Progenitor cell of endocrine pancreas (in vitro differentiated cells): ENCODE measurements at places on chromosomes 5 and 9. TPM values are rescaled to one million over a fixed set of nuclear protein-coding genes. Genes with fewer than 3 reads are reported as not detected.

DNA sequence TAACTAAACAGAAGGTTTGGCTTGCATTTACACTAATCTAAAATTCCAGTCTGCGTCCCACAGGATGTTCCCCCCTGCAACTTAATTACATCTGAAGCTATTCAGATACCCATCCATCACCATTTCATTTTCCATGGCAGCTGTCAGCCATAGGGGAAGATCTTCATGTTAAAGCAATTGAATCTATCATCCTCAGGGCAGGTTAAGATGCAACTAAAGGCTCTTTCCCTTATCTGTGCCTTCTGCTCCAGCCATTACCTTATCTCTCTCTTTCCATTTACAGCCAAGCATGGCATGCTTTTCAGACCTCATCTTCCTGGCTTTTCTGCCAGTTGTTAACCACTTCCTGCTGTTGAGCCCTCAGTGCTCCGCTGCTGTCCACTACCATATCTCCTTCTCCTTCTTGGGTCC, 15.8 kb upstream of the HACD4 start:
- H3K27ac ChIP-seq = no peak overlapping the region
- DNase-seq = no peak
- no peaks in the 10 kb centered on the region for H3K36me3 ChIP-seq
- H3K4me1 ChIP-seq = no peaks in the 10 kb centered on the region
- no peaks in the 10 kb centered on the region for H3K27me3 ChIP-seq

LARP1 gene
- 225 and 234 TPM in 2 replicates for total RNA-seq

C1QTNF2 gene
- total RNA-seq = 0.11 and 0.14 TPM in 2 replicates

- H3K36me3 ChIP-seq = peaks cover 38% of the 10 kb centered on the region
- H3K4me1 ChIP-seq = no peaks in the 10 kb centered on the region
- no peak overlapping the region for H3K4me3 ChIP-seq
- H3K27ac ChIP-seq = no peak overlapping the region
Observed at GRCh38 chr9:78267889-78268288, 29.0 kb upstream of the PSAT1 start.

MAP1B gene
- 58.6 and 63.8 TPM in 2 replicates for total RNA-seq

GRCh38 chr5:157860898-157861890, 2.2 kb upstream of the CLINT1 start:
- DNase-seq = no peak
- no peaks in the 10 kb centered on the region for H3K36me3 ChIP-seq
- peaks cover 31% of the 10 kb centered on the region for H3K4me1 ChIP-seq
- H3K4me3 ChIP-seq = peak overlapping the region; percentile 15

- H3K27me3 ChIP-seq = peaks cover 85% of the 10 kb centered on the region
- H3K27ac ChIP-seq = no peak overlapping the region
- no peak overlapping the region for H3K4me3 ChIP-seq
- H3K4me1 ChIP-seq = peaks cover 8% of the 10 kb centered on the region
- DNase-seq = no peak
Observed at GRCh38 chr5:174736331-174736721, 11.9 kb downstream of the MSX2 start.

CD274 gene
- total RNA-seq = 0.29 and 0.55 TPM in 2 replicates

DNA sequence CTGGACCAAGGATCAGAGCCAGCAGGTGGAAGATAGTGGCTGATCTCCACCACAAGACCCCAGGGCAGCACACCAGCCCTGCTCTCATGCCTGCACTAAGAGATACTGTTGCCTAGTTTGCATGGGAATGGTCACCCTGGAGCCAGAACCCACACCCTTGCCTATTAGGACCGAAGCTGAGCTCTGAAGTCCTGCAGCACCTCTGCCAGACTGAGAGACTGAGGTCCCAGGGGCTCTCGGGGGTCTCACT, 11.3 kb downstream of the ACSL6 start:
- DNase-seq = no peak
- H3K36me3 ChIP-seq = no peaks in the 10 kb centered on the region
- no peak overlapping the region for H3K4me3 ChIP-seq
- peaks cover 10% of the 10 kb centered on the region for H3K27me3 ChIP-seq
- peaks cover 40% of the 10 kb centered on the region for H3K4me1 ChIP-seq

- no peaks in the 10 kb centered on the region for H3K27me3 ChIP-seq
- no peak overlapping the region for H3K27ac ChIP-seq
- H3K4me3 ChIP-seq = no peak overlapping the region
- no peaks in the 10 kb centered on the region for H3K36me3 ChIP-seq
- peaks cover 3% of the 10 kb centered on the region for H3K4me1 ChIP-seq
Observed at GRCh38 chr9:13083963-13084528, 195.4 kb downstream of the MPDZ start.

DNA sequence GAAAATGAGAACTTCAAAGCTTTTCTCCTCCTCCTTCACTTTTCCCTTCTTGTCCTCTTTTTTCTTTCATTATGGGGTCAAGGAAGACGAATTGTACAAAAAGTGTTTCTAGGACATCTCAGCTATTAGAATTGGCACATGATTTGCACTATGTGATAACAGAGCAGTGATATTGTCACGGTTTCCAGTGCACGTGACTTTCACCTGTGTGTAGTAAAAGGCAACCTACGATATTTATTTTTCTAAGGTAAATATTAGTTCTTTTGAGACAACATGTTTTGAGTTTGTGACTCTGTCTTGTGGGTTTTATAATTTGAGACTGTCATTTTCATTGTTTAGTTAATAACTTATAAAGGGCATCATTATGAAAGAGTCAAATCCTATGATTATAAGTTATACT, 213.1 kb downstream of the PSAT1 start:
- no peak for DNase-seq
- H3K4me3 ChIP-seq = no peak overlapping the region
- H3K27ac ChIP-seq = no peak overlapping the region
- H3K4me1 ChIP-seq = peaks cover 1% of the 10 kb centered on the region

STXBP1 gene
- total RNA-seq = 23.4 and 24.8 TPM in 2 replicates

CDX1 gene
- 0.31 and 0.43 TPM in 2 replicates for total RNA-seq

TICAM2 gene
- 0.36 and 1.1 TPM in 2 replicates for total RNA-seq

GRCh38 chr9:91580136-91580535, 156.5 kb upstream of the NFIL3 start:
- no peaks in the 10 kb centered on the region for H3K4me1 ChIP-seq
- H3K36me3 ChIP-seq = no peaks in the 10 kb centered on the region
- H3K27me3 ChIP-seq = peaks cover 13% of the 10 kb centered on the region

IRGM gene
- not detected in 2 replicates for total RNA-seq

- H3K27ac ChIP-seq = no peak overlapping the region
- H3K4me1 ChIP-seq = peaks cover 6% of the 10 kb centered on the region
- H3K4me3 ChIP-seq = no peak overlapping the region
- peaks cover 3% of the 10 kb centered on the region for H3K36me3 ChIP-seq
Observed at GRCh38 chr5:73214306-73214705, 41.3 kb downstream of the TMEM174 start.

- no peak for DNase-seq
- H3K27ac ChIP-seq = no peak overlapping the region
Observed at GRCh38 chr9:94908011-94908563, 181.6 kb downstream of the AOPEP start.

OR1J2 gene
- not detected in 2 replicates for total RNA-seq

- no peak for DNase-seq
- no peaks in the 10 kb centered on the region for H3K4me1 ChIP-seq
- no peak overlapping the region for H3K27ac ChIP-seq
- no peaks in the 10 kb centered on the region for H3K27me3 ChIP-seq
Observed at GRCh38 chr5:9642621-9643020, 12.5 kb upstream of the TAS2R1 start.

DNA sequence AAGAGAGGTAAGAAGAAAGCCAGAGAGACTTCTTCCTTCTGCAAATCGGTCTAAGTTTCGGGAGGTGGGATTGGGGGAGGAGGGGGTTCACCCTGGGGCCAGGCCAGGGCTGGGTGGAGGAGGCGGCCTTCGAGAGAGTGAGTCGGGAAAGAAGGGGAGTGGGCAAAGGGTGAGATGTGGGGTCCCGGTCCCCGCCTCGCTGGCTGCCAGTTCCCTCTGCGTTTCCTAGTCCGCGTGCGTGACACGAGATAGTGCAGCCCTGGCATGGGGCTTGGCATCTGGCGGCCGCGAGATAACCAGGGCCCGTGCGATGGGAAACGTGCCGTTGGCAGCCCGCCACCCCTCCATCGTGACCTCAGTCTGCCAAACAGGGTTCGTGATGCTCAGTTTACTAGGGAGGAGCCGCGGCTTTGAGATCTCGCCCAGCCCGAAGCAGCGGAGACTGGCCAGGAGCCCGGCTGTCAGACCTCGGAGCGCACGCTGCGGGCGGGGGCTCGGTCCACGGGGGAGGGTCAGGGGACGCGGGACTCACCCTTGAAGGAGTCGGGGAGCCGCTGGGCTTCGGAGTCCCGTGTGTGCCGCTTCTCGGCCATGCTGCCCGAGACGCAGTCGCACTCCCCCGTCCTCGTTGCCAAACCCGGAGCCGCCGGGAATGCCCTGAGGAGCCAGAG, at the start of gene STOM:
Gene STOM, minus strand, starts transcription at position 656 of the 671 bp plus-strand sequence. Its CDS starts 63 bp downstream, at position 593.
- peaks cover 25% of the 10 kb centered on the region for H3K4me1 ChIP-seq
- H3K4me3 ChIP-seq = peak within 1 kb of the TSS; percentile 73
- peak within 1 kb of the TSS; percentile 67 for H3K27ac ChIP-seq
- DNase-seq = no peak
- H3K36me3 ChIP-seq = no peaks in the 10 kb centered on the region

- no peaks in the 10 kb centered on the region for H3K27me3 ChIP-seq
- peaks cover 3% of the 10 kb centered on the region for H3K4me1 ChIP-seq
- no peak for DNase-seq
Observed at GRCh38 chr5:42349163-42349562, 74.1 kb upstream of the GHR start.

DDX4 gene
- not detected in 2 replicates for total RNA-seq

DNA sequence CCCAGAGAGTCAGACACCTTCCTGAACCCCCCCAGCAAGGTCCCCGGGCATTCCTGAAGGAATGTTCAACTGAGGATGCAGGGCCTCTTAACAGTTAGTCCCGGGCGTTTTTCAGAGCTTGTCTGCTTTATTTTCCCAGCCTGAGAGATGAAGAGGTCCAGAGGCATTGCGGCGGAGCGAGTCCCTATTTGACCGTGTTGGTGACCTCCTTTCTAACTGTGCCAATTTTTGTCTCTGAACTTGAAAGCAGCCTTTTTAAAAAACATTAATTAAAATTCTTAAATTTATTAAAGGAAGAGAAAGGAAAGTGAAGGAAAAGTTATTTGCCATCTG, 433 bp upstream of the PTAR1 start:
- no peaks in the 10 kb centered on the region for H3K27me3 ChIP-seq
- no peaks in the 10 kb centered on the region for H3K36me3 ChIP-seq

RGMB gene
- total RNA-seq = 20.4 and 24.4 TPM in 2 replicates

- peak overlapping the region; percentile 80 for H3K27ac ChIP-seq
- no peaks in the 10 kb centered on the region for H3K36me3 ChIP-seq
- peaks cover 31% of the 10 kb centered on the region for H3K4me1 ChIP-seq
- DNase-seq = no peak
- peaks cover 4% of the 10 kb centered on the region for H3K27me3 ChIP-seq
Observed at GRCh38 chr9:121286973-121287741, 19.2 kb downstream of the GSN start.

GRM6 gene
- total RNA-seq = not detected in 2 replicates

HAVCR1 gene
- total RNA-seq = 1.2 and 2.1 TPM in 2 replicates

GRCh38 chr9:82436475-82436874, 447.9 kb downstream of the SPATA31D1 start:
- H3K36me3 ChIP-seq = no peaks in the 10 kb centered on the region

DNA sequence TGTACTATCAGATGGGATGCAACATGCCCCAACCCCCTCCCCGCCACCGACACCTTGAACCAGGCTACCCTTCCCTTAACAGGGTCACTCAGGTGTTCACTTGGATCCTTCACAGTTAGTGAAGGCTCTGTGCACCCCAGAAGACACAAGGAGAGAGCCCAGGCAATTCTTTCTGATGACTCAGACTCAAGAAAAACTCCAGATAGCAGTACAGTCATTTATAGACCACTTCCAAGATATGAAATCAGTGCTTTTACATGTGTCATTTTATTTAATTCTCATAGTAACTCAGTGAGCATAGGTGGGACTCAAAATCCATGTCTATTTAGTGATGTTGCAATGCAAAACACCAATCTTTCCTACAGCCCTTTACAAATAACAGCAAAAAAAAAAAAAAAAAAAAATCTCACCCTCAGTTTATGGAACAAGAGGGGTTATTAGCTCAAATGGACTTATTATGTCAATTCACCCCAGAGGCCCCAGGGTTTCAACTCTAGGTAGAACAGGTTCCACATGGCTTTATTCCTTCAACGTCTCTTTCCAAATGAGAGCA, 71.9 kb downstream of the FOXD1 start:
- peaks cover 21% of the 10 kb centered on the region for H3K27me3 ChIP-seq
- H3K27ac ChIP-seq = no peak overlapping the region
- H3K4me3 ChIP-seq = no peak overlapping the region
- peaks cover 2% of the 10 kb centered on the region for H3K36me3 ChIP-seq

GRCh38 chr5:56818450-56819037, 3.2 kb downstream of the MAP3K1 start:
- H3K27me3 ChIP-seq = peaks cover 6% of the 10 kb centered on the region
- H3K27ac ChIP-seq = no peak overlapping the region
- H3K4me3 ChIP-seq = no peak overlapping the region
- peaks cover 22% of the 10 kb centered on the region for H3K4me1 ChIP-seq

UGT3A1 gene
- 5.2 and 5.6 TPM in 2 replicates for total RNA-seq

DNA sequence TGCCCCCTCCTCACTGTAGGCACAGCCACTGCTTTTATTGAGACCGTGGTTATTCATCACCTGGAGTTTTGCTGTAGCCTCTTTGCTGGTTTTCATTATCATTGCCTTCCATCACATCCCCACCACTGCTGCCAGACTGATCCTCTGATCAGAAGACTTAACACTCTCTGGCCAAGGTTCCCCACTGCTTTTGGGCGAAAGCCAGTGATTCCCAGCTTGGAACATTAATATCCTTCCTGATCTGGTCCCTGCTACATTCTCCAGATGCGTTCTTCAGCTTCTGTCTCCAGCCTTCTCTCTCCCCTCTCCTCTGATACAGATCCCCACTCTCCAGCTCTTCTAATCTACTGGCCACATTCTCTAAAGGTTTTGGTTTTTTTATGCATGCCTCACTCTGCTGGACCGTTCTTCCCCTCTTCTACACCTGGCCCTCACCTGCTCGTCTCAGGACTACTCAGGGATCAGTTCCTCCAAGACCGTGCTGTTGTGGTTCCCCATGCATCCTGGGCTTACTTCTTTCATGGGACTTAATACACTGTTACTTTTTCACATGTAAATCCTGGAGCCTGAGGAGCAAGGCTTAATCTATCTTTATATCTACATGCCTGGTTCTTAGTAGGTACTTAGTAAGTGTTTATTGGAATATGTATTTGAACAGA, 115.0 kb downstream of the PRKACG start:
- peaks cover 13% of the 10 kb centered on the region for H3K4me1 ChIP-seq
- no peaks in the 10 kb centered on the region for H3K36me3 ChIP-seq
- H3K27me3 ChIP-seq = peaks cover 10% of the 10 kb centered on the region
- H3K4me3 ChIP-seq = no peak overlapping the region
- H3K27ac ChIP-seq = no peak overlapping the region

- no peak overlapping the region for H3K4me3 ChIP-seq
- H3K36me3 ChIP-seq = no peaks in the 10 kb centered on the region
- peaks cover 14% of the 10 kb centered on the region for H3K27me3 ChIP-seq
- no peak overlapping the region for H3K27ac ChIP-seq
Observed at GRCh38 chr5:159854916-159855315, 61.4 kb upstream of the ADRA1B start.

GRCh38 chr9:120562861-120563443, 17.0 kb downstream of the CDK5RAP2 start:
- H3K4me3 ChIP-seq = no peak overlapping the region
- H3K27ac ChIP-seq = peak overlapping the region; percentile 29
- H3K36me3 ChIP-seq = peaks cover 23% of the 10 kb centered on the region

- DNase-seq = no peak
- H3K27me3 ChIP-seq = peaks cover 5% of the 10 kb centered on the region
- H3K27ac ChIP-seq = no peak overlapping the region
- H3K4me3 ChIP-seq = no peak overlapping the region
Observed at GRCh38 chr9:132824151-132824550, 53.9 kb downstream of the AK8 start.

GRCh38 chr5:170640731-170641588, 137.1 kb downstream of the KCNIP1 start:
- no peak for DNase-seq
- peaks cover 15% of the 10 kb centered on the region for H3K27me3 ChIP-seq
- H3K27ac ChIP-seq = no peak overlapping the region
- H3K4me1 ChIP-seq = no peaks in the 10 kb centered on the region
